ENCODE measurements at places on chromosomes 7 and 10. TPM values are rescaled to one million over a fixed set of nuclear protein-coding genes. Genes with fewer than 3 reads are reported as not detected.

- no peak for DNase-seq
Measured at GRCh38 chr10:51371743-51372142, 297.5 kb downstream of the PRKG1 start.

DNA sequence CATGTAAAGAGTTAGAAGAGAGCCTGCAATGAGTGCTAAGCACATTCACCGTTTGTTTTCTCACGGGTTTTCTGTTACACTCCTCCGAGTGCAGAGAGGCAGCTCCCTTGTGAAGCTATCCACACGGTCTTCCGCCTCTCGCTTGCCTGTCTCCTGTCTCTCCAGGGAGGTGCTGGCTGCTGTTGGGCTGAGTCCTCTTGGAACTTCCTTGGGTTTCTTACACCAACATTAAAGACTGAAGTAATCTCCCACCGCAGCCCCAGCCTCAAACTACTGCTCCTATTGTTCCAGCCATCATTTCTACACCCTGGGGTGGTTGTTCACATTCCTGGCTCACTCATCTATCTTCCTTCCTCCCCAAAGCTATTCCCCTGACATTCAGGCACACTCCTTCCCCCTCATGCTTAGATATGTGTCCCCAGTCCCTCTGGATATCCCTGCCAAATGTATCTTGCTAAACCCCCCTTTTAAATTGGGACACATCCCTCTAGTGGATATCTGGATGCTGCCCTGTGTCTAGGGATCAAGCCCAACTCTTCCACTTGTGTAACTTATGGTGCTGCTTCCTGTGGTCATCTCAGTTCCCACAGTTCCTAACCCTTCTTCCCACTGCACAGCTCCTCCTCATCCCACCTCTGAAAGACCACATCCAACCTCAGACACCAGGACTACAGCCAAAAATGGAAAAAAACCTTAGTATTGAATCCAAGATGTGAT is 14.1 kb downstream of the ESYT2 start:
- no peak for DNase-seq

DNA sequence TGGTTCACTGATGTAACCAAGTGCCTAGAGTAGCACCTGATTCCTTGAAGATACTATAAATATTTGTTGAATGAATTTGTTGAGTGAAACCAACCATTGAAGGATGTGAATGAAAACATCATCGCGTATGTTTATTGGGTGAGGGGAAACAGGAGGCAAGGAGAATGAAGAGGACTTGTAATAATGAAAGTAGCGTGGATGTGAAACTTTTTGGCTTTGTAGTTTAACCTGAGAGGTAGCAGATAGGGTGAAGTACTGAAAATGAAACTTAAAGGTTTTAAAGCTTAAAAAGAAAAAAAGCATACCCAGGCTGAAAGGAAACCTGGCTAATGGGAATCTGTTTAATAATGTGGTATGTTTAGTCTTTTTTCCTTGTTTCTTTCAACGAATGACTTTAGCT is 5.2 kb downstream of the CCNY start:
- DNase-seq, result no peak

GRCh38 chr7:155283565-155284194 is 14.0 kb upstream of the INSIG1 start:
- DNase-seq, result no peak

- no peak for DNase-seq
Measured at GRCh38 chr10:119896937-119897770, 4.6 kb downstream of the SEC23IP start.

- no peak for DNase-seq
Measured at GRCh38 chr7:74222851-74223710, 13.3 kb downstream of the LAT2 start.

- DNase-seq, result no peak
Measured at GRCh38 chr10:66927971-66928770, 2.3 kb downstream of the LRRTM3 start.

GRCh38 chr10:43128958-43129706 is 9.1 kb upstream of the CSGALNACT2 start:
- peak; percentile 57 for DNase-seq

GRCh38 chr10:31063841-31064240 is 32.2 kb upstream of the ZNF438 start:
- no peak for DNase-seq

DNA sequence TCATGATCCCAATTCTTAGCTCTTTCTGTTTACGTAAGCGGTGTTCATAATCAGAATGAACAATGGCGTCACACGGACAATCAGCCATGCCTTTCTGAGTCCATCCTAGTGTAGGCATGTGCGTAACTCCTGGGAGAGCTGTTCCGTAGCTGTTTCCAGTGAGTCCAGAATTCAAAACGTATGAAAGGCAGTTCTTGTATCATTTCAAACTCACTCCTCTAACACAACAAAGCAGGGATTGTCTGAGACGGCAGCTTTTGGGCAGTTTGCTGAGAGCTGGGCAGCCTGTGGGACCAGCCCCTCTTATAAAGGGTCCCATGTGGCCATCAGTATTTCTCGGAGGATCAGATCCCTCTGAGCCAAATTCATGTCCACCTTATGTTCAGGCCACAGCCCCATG is 43.4 kb downstream of the PSPH start:
- DNase-seq, result no peak

GRCh38 chr7:5541087-5541992 is 117.7 kb upstream of the TNRC18 start:
- no peak for DNase-seq

- DNase-seq, result peak; percentile 76
Measured at GRCh38 chr7:99142727-99143520, 984 bp downstream of the SMURF1 start.

GRCh38 chr10:129972966-129973673 is 9.0 kb upstream of the EBF3 start:
- DNase-seq, result no peak

- no peak for DNase-seq
Measured at GRCh38 chr7:84336303-84336702, 141.7 kb upstream of the SEMA3A start.

- peak; percentile 22 for DNase-seq
Measured at GRCh38 chr7:102236592-102237287, 49.9 kb upstream of the SH2B2 start.

GRCh38 chr7:28406192-28406591 is 6.1 kb upstream of the CREB5 start:
- no peak for DNase-seq

DNA sequence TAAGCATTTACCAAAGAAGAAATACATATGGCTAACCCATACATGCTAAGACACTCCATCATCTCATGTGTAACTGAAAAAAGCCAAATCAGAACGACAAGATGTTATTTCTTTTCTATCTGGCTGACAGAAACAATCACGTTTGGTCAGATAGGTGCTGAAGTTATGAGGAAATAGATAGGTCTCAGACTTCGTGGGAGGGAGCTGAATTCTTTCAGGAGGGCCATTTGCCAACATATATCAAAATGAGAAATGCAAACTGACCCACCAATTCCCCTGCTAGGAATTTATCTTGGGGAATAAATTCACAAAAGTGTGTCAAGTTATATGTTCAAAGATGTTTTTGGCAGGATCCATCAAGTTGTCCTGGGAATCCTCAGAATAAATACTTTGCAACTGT is 32.6 kb downstream of the SH3PXD2A start:
- DNase-seq, result no peak

GRCh38 chr10:57996536-57996935 is 271.2 kb downstream of the IPMK start:
- DNase-seq, result no peak

GRCh38 chr10:7913126-7913872 is 95.0 kb downstream of the TAF3 start:
- DNase-seq, result no peak

- no peak for DNase-seq
Measured at GRCh38 chr10:33192190-33192589, 142.3 kb downstream of the NRP1 start.

DNA sequence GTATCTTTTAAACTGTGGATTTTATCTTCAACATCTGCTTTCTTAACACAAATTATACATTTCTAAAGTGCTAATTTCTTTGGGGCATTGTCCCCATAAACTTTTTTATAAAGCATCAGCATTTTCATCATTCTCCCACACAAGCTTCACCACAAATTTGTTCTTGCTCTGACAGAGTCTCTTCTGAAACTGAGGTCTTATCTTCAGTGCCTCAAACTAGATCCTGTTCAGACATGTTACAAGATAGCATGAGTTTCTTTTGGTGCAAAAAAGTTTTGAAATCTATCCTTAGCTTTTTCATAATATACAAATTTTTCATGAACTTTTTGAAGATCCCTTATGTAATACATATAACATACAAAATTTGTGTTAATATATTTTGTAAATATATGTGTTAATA is 346.6 kb downstream of the IPMK start:
- no peak for DNase-seq

DNA sequence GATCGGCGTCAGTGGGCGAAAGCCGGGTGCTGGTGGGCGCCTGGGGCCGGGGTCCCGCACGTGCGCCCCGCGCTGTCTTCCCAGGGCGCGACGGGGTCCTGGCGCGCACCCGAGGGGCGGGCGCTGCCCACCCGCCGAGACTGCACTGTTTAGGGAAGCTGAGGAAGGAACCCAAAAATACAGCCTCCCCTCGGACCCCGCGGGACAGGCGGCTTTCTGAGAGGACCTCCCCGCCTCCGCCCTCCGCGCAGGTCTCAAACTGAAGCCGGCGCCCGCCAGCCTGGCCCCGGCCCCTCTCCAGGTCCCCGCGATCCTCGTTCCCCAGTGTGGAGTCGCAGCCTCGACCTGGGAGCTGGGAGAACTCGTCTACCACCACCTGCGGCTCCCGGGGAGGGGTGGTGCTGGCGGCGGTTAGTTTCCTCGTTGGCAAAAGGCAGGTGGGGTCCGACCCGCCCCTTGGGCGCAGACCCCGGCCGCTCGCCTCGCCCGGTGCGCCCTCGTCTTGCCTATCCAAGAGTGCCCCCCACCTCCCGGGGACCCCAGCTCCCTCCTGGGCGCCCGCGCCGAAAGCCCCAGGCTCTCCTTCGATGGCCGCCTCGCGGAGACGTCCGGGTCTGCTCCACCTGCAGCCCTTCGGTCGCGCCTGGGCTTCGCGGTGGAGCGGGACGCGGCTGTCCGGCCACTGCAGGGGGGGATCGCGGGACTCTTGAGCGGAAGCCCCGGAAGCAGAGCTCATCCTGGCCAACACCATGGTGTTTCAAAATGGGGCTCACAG is 1.1 kb downstream of the EGFR start:
- DNase-seq, result no peak

DNA sequence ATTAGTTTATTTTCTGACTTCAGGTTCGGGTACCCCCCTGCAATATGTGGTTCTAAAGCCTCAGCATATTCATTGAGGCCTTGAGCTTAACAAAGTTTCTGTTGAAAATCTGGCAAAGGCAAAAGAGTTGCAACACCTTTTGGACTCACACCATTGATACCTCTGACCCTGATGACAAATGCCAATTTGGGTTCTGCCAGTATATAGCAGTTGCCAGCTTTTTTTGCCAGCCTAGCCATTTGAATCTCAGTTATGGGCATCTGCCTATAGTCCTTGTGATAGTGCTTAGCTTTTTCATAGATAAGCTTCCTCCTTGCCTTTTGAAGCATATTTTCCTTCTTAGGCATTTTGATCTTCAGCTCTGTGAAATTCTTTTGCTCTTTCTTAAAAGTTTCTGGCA is 31.9 kb downstream of the LIPJ start:
- DNase-seq, result no peak

DNA sequence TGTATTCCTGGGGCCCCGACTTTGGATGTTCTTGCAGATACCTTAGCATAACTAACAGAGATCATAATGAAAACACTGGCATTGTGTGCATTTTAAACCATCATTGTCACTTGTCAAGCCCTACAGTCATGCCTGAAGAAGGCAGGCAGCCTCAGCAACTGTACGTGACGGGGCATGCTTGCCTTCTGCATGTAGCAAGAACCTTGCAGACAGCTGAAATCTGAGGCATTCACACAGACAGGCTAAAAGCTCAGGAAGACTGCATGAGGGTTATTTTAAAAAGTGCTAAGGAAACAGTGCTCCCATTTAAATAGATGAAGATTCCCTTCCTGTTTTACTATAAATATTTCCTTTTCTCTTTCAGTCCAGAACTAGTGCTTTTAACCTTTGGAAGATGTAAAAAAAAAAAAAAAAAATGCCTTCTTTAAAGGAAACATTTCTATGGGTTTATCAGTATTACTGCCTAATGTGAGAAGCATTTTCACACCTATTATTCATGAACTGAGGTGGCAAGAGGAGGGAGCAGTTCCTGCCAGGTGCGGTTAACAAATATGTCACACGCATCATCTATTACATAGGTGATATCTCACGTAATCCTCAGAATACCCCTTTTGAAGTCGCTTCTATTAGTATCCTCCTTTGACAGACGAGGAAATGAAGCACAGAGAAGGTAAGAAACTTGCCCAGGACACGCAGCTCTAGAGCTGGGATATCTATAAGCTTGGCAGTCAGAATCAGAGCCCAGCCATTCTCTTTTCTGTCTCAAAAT is 88.1 kb downstream of the PRKCQ start:
- DNase-seq, result no peak

DNA sequence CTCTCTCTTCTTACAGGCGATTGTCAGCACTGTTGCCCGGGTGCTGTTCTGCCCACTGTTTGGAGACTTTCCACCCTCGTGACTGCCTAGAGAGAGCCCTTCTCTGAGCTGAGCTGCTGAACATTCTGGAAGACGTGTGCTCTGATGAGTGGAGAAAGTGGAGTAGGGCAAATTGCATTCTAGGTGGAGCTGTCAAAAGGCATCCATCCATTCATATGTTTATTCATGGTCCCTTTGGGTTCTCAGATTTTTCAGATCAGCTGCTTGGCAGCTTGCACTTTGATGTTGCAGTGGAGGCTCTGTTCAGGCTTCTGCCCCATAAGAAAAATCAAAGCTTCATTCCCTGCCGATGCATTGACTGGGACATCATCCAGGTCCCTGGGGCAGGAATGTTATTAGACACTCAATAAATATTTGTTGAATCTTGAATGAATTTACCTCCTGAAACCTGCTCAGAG is 120.7 kb upstream of the EEPD1 start:
- no peak for DNase-seq

GRCh38 chr10:21234761-21235160 is 290.7 kb downstream of the SKIDA1 start:
- DNase-seq, result no peak

- no peak for DNase-seq
Measured at GRCh38 chr7:158698657-158699195, 5.9 kb downstream of the NCAPG2 start.

GRCh38 chr10:19967981-19968380 is 151.7 kb downstream of the PLXDC2 start:
- no peak for DNase-seq

- no peak for DNase-seq
Measured at GRCh38 chr7:2566890-2567678, 8.3 kb downstream of the IQCE start.

Gene THSD7A
- not detected for total RNA-seq

Gene TSPAN33
- total RNA-seq, result 9.5 TPM

Gene UTF1
- 0.17 TPM for total RNA-seq

Gene TDRD1
- 0.13 TPM for total RNA-seq

Gene LRRC18
- total RNA-seq, result not detected

Gene FZD1
- total RNA-seq, result 0.70 TPM

Gene SYNPO2L
- total RNA-seq, result not detected

Gene GNAT3
- total RNA-seq, result not detected

Gene CLDN12
- 4.4 TPM for total RNA-seq

Gene EXOSC1
- 57.1 TPM for total RNA-seq

Gene CYP3A4
- total RNA-seq, result not detected

Gene PDE6C
- not detected for total RNA-seq

Gene JMJD1C
- 47.3 TPM for total RNA-seq

Gene CHAT
- 0.54 TPM for total RNA-seq

Gene LIPN
- total RNA-seq, result not detected

Gene GSTO2
- 1.1 TPM for total RNA-seq

Gene CUBN
- total RNA-seq, result 0.05 TPM

Gene BEND7
- not detected for total RNA-seq

Gene SAP25
- 11.2 TPM for total RNA-seq

Gene CHST15
- 0.15 TPM for total RNA-seq

Gene HKDC1
- total RNA-seq, result 0.05 TPM

Gene FAM241B
- 10.2 TPM for total RNA-seq
